ENCODE measurements at places on chromosomes 5 and 9. TPM values are rescaled to one million over a fixed set of nuclear protein-coding genes. Genes with fewer than 3 reads are reported as not detected.

PCDHB8 gene
- polyA plus RNA-seq, result 8.7 TPM

ACTBL2 gene
- polyA plus RNA-seq, result not detected

TEX48 gene
- polyA plus RNA-seq, result not detected

OR2S2 gene
- polyA plus RNA-seq, result not detected

MLANA gene
- polyA plus RNA-seq, result not detected

NPR2 gene
- 13.2 TPM for polyA plus RNA-seq

NSG2 gene
- polyA plus RNA-seq, result 0.24 TPM

NR4A3 gene
- polyA plus RNA-seq, result 0.87 TPM

PCDH12 gene
- polyA plus RNA-seq, result 0.44 TPM

NUDT12 gene
- 13.6 TPM for polyA plus RNA-seq

IFNA2 gene
- not detected for polyA plus RNA-seq

TMEM252 gene
- polyA plus RNA-seq, result not detected

- no peak for DNase-seq
Measured at GRCh38 chr5:156655732-156656131, 194.4 kb upstream of the PPP1R2B start.

GRCh38 chr5:154349626-154350264, 96.1 kb upstream of the SAP30L start:
- DNase-seq, result no peak

DNA sequence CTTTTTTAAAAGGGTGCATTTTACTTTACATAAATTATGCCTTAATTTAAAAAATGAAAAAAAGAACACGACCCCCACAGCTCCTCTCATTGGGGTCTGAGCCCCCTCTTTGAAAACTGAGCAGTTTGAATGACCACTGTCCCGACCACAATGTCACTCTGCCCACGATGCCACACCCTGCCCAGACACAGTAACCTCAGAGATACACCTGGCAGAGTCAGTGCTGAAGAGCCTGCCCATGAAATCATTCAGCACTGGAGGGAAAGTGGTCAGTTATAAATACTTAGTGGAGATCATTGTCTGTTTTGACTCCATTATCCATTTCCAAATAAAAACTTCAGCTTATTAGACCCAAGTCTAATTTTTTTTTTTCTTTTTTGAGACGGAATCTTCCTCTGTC, 49.3 kb downstream of the DNAJC21 start:
- DNase-seq, result no peak

DNA sequence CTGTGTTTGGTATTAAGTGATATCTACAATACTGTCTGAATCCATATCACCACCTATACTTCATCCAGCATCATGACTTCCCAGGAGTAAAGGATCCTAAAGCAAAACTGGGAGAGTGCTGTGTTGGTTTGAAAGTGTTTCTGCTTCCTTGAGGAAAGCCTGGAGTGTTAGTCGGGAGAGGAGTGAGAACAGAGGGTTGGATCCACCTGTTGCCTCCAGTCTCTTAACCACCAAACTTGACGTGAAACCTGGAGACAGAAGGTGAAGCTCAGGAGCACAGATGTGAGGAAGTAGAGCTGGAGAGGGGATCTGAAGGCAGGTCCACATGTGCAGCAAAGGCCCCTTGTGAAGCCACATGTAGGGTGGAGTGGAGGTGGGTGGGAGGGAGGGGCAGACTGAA, 88.2 kb downstream of the EGFLAM start:
- no peak for DNase-seq

DNA sequence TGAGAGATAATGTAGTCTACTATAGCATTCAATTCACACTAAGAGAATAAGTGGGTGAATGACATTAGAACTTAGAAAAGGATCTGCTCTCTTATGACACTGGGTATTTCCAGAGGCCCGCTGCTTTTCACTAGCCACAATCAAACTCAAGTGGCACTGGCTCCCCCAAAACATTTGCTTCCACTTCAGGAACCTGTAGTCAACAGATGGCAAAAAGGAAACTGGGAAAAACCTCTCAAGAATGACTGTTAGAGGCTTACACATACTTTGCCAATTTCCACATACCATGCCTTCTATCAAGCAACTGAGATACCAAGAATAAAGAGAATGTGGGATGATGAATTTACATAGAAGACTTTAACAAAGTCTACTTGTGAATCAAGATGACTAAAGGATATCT, 11.2 kb downstream of the POC5 start:
- no peak for DNase-seq

DNA sequence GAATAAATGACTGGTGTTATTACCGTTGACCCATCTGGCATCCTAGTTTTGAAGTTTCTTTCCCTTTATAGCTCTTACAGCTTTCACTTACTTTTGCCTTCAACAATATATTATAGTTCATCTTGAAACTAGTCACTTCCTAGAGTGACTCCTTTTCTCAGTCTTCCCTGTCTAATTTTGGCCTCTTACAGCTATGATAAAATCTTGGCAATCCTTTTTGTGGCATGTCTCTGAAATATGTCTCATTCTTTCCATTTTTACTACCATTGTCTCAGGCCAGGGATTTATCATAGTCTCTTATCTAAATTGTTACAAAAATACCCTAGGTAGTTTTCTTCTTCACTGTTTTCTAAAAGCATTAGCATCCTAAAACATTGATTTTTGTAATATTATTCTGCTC, 621.3 kb upstream of the ZNF608 start:
- peak; percentile 32 for DNase-seq

GRCh38 chr5:89353837-89354551, 471.0 kb upstream of the MEF2C start:
- no peak for DNase-seq

DNA sequence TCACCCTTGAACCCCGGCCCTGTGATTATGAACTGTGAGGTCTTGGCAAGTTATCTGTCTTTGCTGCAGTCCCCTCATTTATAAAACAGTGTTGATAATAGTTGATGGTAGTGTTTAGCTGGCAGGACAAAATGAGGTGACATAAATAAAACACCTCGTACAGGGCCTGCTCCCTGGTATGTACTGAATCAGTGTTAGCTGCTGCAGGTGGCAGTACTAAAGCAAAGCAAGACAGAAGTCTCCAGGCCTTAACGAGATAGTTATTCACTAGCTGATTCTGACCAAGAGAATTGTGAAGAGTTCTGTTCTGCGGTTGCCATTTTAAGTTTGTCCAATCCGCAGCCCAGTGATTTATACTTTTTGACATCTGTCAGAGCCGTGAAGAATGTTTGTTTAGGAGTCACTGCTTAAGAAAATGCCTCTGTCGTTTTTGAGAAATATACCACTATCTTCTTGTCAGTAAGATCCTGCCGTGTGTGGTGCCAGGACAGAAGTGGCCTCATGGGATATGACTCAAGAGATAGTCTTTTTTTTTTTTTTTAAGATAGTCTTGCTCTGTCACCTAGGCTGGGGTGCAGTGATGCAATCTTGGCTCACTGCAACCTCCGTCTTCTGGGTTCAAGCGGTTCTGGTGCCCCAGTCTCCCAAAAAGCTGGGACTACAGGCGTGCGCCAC, 75.9 kb downstream of the KDM4C start:
- DNase-seq, result no peak

DNA sequence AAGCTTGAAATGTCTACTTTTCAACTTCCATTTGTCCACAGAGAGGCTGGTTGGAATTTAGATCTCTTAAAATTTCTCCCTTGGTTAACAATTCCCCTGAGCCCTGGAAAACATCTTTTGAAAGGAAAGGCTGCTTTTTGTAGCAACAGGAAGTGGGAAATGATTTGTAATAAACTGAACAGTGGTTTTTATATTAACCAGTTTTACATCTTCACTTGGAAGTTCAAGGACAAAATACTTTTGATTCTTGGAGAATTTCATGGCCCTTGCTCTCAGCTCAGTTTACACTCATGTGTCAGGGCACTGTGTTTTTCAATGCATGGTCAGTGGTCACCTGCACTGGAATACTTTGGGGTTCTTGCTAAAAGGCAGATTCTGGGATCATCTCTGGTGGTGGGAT, 9.9 kb downstream of the MLANA start:
- no peak for DNase-seq

DNA sequence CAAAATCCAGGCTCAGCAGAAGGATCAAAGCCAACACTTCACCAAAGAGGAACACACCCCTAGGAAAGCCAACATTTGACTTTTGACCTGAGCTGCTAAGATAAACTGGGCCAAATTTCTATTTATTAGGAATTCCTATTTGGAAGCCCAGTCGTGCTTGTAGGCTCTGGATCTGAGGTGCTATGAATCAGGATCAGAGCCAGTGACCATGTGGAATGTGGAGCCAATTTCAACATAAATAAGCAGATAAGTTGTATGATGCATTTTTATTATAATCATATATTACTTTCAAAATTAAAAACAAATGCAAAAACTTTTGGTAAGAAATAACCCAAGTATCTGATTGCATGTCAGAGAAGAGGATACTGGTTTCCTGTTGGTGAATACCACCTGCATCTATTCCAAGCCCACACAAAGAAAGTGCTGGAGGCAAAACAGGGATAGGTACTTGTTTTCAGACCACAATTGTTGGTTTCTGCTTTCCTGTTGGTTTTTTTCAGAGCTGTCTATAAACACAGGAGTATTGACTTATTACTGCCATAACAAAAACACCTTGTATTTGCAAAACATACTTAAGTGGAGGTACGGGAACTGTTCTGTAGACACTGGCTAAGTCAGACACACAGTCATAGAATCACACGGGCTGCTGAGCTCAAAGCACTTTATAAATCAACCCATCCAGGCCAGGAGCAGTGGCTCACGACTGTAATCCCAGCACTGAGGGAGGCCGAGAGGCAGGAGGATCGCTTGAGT, 52.8 kb downstream of the ARL15 start:
- DNase-seq, result no peak

- no peak for DNase-seq
Measured at GRCh38 chr5:81761970-81762369, 11.1 kb upstream of the SSBP2 start.

- DNase-seq, result no peak
Measured at GRCh38 chr9:111831371-111832108, 36.8 kb upstream of the SHOC1 start.

DNA sequence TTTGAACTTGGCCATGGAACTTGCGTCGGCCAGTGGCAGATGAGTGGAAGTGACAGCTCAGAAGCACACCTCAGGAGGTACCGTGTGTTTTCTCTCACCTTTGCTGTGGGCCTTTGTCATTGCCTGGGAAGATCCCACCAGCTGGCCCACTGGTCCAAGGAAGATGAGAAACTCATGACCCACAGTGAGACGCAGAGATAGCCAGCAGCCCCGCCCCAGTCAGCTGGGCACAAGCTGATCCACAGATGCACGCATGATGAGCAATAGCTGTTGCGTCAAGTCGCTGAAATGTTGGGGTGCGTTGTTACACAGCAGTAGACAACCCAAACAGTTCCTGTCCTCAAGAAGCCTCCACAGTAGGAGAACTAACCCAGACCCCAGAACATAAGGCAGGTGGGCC, 30.8 kb upstream of the UNC5A start:
- no peak for DNase-seq

GRCh38 chr9:83204047-83204446, 141.1 kb upstream of the RASEF start:
- peak; percentile 12 for DNase-seq

DNA sequence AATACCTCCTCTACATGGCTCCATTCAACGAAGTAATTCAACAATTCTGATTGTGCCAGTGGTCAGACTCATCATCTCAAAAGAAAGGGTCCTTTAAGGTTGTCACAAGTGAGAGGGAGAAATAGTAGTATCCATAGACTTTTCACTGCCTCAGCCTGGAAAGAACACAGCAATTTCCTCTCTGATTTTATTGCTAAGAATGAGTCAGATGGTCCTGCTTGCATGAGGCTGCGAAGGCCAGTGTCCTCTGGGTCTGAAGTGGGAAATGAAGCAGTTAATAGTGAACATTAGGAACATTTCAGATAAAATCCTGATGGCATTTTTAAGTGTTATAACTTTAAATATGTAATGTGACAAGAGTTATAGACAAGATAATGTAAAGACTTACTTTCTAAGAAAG, 979.0 kb downstream of the EFNA5 start:
- DNase-seq, result no peak

DNA sequence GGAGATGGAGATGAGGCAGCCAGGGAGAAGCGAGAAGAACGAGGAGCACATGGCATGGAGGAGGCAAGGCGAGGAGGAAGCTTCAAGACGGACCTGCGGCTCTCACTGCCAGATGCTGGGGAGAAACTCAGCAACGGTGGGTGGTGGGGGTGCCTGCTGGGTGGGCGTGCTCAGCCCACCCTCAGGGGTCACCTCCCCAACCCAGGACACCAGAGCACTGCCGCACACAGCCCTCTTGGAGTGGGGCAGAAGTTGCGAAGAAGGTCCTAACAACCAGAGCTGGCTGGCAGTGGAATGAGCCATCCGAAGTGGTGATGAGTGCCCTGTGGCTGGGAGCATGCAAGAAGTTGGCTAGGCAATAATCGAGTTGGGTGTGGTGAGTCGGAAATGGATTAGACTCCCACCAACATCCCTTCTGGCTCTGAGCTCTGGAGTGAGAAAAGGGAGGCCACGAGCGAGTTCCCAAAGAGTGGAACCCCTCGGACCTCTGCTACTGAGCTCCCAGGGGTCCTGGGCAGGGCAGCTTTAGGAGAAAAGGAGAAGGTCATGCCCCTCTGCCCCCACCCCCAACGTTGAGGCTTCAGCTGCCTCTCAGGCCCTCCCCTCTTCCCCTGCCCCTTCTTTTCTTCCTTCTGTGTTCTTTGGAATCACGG, 212.7 kb upstream of the MVB12B start:
- DNase-seq, result no peak

GRCh38 chr9:31590091-31590490, 794.4 kb upstream of the ACO1 start:
- no peak for DNase-seq

- DNase-seq, result peak; percentile 82
Measured at GRCh38 chr5:160199410-160199911, 29.8 kb upstream of the FABP6 start.

GRCh38 chr5:74028406-74028805, 402.4 kb downstream of the ARHGEF28 start:
- peak; percentile 45 for DNase-seq

DNA sequence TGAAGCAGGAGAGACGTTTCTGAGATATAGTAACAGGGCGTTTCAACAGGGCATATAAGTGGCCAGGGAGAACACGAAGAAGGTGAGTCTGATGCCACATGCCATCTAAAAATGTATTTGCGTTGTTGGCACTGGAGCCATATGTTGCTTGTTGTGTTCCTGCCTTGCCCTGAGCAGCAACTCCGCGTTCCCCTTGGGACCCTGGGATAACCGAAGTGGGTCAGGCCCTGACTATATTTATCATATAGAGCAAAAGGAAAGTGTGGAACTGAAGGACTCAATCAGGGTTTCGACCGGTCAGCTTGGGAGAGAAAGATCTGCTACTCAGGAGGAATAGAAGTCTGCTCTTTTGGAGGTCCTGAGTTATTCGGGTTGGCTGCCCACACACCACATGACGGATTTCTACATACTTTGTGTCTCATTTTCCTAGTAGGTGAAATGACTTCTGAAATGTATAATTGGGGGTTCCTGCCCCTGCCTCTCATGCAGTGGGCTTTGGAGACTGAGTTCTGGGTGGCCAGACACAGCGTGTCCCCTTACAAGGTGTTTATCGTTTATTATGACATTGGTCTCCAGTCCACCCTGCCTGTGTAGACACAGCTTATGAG, 3.0 kb downstream of the STC2 start:
- no peak for DNase-seq

DNA sequence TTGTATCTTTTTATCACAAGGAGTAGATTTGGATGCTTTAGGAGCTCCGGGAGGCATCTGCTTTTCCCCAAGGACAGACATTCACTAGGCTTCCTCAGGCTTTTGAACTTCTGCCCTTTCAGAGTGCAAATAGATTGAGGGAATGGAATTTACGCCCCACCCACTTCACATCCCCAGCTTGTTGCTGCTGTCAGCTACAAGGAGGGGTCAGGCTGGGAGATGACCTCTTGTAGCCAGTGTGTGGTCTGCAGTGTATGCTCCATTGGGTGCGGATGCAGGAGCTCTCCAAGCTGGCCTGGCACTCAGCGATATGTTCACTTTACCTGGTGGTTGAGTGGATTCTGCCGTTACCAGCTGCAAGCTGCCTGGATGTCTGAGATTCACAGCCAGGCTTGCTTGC, 6.4 kb downstream of the TNFSF15 start:
- no peak for DNase-seq
